Effector memory CD4-positive, alpha-beta T cell (primary cell): ENCODE measurements at places on chromosomes 7 and 10.

DNA sequence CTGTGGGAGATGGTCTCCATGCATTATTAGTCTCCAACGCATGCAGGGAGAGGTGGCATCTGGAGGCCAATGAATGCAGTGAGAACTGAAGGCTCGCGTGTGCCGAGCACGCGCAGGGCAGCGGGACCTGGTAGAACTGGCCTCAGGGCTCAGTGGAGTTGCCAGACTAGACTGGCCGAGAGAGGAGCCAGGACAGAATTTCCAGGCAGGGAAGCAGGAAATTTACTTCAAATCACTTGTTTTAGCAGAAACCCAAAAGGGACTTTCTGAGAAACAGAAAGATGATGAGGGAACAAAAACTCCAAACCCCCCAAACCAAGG is 311.0 kb upstream of the IMMP2L start:
- no peak for DNase-seq

DNA sequence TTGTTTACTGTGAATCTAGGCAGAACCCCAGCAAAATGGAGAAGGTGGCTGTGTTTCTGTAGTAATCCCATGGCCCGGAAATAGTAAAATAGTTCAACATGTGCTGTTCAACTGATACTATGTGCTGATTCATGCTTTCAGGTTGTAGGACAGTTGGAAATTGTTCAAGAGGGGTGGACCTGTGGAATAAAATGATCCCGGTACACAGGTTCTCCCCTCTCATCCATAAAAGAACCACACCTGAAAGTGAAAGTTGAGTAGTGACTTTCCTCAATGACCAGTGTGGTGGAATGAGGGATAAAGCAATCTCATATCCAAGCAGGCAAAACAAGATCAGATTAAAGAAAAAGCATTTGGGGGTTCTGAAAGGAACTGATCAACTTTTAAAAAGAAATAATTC is 177.1 kb downstream of the POU6F2 start:
- DNase-seq: no peak

GRCh38 chr10:1552881-1553670 is 184.2 kb downstream of the ADARB2 start:
- DNase-seq: no peak

GRCh38 chr7:129469930-129470329 is 32.4 kb upstream of the SMKR1 start:
- DNase-seq: no peak

DNA sequence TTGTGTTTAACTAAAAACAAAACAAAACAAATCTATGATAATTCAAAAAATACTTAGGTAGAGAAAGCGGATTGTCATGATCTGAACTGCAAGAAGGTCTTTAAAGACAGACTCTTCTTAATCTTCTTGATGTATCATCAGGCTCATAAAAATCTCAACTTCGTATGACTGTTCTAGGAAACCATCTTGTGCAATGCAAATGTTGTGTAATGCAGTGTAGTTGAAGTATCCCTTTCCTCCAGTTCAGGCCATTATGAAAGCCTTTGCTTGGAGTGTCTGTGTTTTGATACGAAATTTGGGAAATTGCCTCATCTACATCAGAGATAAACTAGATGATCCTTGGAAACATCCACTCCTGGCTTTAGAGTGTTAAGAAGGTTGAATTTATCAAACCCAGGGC is 30.9 kb downstream of the CDK1 start:
- DNase-seq: no peak

DNA sequence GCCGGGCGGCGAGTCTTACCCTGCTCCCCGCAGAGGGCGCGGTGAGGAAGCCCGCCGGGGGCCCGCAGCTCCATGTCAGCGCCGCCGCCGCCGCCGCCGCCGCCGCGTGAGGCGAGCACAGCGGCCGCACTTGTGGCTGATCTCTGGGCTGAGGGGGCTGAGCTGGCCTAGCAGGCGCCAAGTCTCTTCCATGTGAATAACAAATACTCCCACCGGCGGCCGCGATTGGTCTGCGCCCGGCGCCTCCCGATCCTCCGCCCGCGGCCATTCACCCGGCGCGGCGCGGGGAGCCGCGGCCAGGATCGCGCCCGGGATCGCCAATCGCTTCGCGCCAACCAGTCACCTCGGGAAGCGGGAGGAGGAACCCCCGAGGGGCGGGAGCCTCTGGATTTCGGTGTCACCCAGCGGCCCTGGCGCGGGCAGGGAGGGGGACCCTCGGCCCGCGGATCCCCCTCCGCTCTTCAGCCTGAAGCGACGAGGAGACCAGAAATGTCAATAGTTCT is at the start of gene GRM8:
Gene GRM8, minus strand, starts transcription at position 164 of the 503 bp plus-strand sequence.
- DNase-seq: no peak
